Stimulated activated CD4-positive, alpha-beta T cell treated with anti-CD3 and anti-CD28 coated beads, Interleukin-4, amount 100 ng/mL, for 48 hours (primary cell): ENCODE measurements at places on chromosomes 5 and 9.

DNA sequence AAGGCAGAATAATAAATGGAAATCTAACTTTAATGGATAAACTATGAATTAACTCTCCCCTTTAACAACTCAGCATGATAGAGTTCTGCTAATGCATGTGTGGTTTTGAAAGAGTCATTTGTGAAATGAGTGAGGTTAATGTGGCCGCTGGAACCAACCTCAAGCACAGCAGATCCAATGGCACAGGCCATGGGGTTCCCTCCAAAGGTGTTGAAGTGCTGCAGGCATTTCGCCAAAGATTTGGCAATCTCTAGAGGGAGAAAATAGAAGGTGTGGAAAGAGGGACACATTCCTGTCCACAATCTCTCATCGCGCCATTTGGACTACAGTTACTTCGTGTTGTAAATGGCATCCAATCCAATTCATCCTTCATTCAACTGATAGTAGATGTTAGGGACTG, 35.0 kb downstream of the AGXT2 start:
- DNase-seq, result no peak

GRCh38 chr9:18263377-18263776, 210.6 kb upstream of the ADAMTSL1 start:
- no peak for DNase-seq

DNA sequence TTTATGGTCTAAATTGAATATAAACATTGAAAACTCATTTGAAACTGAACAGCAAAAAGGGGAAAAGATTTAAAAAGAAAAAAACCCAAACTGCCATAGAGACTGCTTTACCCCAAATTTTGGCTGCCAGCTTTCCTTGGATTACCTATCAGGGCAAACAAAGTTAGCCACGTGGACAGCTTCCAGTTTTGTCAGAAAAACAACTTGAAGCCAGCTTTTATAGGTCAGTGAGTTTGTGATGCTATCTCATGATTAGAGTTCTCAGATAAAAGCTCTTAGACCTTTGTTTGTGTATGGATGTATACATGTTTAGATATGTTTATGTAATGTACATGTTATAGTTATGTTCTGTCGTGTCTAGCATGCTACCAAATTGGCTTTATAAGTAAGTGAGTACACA, 16.1 kb downstream of the FBP2 start:
- DNase-seq, result no peak

GRCh38 chr5:160260006-160260775, 30.9 kb downstream of the FABP6 start:
- no peak for DNase-seq

DNA sequence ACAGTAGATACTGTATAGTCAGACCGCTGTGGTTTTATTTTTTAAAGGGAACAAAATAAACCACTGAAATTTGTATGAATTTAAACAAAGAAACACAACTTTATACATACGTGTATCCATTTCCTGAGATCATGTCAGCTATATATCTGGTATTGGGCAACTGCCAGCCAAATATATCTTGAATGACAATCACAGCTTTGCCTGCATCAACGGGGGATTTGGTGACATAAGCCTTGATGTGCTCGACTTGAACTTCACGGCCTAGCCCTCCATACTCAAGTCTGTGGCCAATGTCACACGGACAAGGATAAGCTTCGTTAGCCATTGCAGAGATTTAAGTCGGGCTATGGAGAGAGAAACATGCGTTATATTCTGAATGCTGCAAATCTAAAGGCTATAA, 17.3 kb downstream of the CMBL start:
- DNase-seq, result no peak

DNA sequence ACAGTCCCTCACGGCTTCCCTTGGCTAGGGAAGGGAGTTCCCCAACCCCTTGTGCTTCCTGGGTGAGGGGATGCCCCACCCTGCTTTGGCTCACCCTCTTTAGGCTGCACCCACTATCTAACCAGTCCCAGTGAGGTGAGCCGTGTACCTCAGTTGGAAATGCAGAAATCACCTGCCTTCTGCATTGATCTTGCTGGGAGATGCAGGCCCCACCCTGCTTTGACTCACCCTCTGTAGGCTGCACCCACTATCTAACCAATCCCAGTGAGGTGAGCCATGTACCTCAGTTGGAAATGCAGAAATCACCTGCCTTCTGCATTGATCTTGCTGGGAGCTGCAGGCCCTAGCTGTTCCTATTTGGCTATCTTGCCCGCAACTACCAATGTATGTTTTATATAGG, 44.7 kb downstream of the CCL28 start:
- no peak for DNase-seq

DNA sequence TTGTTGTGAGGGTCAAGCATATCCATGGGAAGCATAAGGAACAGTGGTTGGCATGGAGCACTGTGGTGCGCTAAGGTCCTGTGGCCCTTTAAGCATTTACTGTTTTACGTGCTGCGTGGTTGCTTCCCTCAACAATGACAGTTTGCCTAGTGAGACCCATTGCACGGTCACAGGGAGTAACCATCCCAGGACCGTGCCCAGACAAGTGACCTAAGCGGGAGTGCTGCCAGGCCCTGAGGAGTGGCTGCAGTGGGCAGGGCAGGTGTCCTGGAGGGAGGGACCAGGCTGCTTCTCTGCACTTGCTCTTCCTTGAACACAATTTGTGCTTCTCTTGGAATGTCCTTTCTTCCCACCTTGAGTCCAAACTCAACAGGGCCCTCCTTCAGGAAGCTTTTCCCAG, 64.6 kb downstream of the RGS3 start:
- no peak for DNase-seq

DNA sequence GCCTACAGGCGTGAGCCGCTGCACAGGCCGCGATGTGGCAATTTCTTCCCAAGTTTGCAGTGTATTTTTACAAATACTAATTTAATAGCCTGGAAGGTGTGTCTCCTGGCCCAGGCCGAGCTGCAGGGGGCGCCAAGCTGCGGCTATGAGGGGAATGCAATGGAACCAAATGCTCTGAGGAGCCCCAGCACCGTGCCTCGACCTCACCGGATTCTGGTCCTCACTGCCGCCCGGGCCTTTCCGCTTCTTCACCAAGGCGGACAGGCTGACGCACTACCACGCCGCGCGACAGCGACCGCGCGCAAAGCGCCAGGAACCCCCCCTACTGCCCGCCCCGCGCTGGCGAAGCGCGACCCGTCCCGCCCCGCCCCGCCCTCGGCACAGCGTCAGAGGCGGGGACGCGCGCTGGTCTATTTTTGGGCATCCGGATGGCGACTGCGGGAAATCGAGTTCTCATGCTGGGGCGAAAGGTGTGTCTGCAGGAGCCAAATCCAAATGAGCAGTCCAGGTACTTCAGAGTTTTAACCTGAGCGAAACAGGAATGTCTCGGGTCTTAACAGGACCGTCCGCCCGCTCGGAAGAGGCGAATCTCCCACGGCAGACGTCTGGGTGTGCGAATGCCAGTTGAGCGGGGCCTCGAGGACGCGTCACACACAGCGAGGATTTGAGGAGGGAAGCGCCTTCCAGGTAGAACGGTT, 31.7 kb upstream of the PRXL2C start:
- peak; percentile 54 for DNase-seq

DNA sequence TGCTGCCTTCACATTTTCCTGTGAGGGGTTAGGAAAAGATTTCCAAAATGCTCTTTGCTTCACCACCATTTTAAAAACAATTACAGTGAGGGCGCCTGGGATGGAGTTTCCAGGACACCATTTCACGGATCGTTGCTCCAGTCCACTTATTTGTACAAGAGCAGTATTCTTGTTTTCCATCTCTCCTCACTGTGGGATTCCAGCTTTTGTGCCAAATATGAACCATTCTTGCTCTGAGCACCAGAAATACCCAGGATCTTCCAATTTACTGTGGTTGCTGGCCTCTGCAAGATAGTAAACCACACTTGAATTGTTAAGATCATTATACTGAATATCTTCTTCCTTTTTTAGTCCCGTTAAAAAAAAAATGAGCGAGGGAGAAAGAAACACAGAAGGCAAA, 899.5 kb downstream of the TLE1 start:
- DNase-seq, result no peak

DNA sequence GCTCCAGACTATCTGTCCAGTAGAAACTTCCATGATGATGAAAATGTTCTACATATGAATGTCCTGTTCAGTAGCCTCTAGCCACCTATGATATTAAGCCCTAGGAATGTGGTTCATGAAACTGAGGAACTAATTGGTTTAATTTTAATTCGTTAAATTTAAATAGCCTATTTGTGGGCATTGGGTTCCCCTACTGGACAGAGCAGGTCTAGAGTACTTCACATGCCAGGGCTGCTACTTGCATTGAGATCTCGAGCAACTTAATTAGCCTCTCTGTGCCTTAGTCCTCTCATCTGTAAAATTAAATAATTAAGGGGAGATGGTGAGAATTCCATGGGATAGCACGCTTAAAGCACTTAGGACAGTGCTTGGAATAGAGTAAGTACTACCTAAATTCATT, 160.0 kb downstream of the PAPPA start:
- no peak for DNase-seq

GRCh38 chr9:135711391-135711790, 9.4 kb downstream of the KCNT1 start:
- no peak for DNase-seq

GRCh38 chr5:169577951-169578350, 5.6 kb upstream of the SPDL1 start:
- DNase-seq, result no peak

DNA sequence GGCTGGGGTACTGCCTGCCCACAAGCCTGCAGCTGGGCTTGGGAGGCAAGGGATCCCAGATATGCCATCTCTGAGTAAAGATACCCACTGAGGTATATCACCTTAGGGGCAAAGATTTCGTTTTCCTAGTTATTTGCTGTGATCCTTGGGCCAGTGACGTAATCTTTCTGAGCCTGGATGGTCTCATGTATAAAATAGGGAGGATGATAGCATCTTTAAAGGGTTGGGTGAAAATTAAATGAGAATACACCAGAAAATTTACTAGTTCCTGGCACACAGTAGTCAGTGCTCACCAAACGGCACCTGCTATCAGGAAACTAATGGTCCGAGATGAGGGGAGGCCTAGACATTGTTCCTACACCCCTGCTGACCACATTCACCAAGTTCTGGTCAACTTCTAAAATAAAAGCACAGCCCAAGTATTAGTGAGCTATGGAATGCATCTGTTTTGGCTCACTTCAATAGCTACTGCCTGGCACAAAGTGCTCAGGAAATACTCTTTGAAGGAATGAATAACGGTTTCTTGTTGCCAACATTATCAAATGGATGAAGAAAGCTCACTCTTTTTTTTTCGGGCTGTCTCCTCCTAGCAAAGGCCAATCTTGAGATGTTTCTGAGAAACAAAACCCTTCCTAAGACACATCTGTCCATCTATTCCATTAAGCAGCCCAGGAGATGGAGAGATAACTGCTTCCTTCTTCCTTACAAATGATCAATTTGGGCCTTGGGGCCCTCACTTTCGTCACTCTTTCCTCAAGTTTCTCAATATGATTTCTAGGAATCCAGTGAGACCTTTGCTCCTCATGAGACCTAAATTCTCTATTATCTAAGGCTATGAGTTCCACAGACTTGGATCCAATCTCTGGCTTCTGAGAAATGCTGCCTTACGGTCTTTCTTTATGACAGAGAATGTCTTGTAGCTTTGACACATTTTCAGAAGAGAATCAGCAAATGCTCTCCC, 98.2 kb downstream of the DPYSL3 start:
- DNase-seq, result no peak

DNA sequence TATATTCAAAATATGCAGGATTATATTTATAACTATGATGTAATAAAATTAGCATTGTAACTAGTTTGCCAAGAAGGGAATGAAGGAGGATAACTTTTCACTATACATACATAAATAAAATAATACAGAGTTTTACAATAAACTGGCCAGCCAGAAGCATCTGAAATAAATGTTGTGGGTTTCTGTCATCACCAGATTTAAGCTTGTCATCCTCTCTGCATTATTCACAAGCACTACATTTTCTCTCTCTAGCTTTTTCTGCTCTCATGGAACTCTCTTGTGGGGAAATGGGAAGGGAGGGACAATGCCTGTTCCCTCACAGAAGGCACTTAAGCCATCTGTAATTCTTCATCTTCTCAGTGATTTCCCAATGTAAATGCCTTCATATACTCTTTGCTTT, 626.8 kb downstream of the SEMA5A start:
- no peak for DNase-seq

DNA sequence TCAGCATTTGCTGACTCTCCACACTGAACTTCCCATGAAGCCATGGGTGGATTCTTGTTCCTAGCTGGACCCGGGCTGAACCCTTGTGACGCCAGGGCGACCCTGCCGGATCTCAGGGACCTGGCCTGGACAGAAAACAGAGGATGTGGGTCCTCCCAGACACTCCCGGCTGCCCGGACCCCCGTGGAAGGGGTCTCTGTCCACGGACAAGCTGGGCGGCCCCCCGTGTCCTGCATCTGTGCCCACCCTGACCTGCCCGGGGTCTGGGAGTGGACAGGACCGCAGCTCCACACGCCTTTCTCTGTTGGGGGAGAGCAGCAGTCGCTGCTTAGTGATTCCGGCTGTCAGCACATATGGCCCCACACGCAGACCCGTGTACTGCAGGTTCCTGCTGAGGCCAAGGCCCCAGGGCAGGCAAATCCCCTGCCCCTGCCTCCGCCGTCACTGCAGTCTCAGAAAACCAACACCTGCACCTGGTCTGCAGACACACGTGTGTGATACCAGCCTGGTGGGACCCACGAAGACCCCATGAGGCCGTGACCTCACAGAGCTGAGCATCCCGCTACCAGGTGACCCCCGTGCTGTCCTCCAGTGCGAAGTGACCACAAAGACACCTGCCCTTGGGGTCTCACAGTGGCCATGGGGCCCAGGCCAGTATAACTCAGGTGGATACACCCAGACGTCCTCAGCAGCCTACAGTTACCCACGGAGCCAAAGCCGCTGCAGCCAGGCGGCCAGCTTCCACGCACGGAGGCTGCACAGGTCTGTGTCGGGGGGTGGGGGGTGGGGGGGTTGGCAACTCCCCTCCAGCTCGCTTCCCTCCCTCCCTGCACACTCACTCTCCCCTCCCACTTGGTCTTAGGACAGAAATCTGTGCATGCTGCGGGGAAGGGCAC, 50.6 kb downstream of the NKD2 start:
- DNase-seq, result no peak

- no peak for DNase-seq
Observed at GRCh38 chr9:79116709-79117108, 455.1 kb upstream of the TLE4 start.

DNA sequence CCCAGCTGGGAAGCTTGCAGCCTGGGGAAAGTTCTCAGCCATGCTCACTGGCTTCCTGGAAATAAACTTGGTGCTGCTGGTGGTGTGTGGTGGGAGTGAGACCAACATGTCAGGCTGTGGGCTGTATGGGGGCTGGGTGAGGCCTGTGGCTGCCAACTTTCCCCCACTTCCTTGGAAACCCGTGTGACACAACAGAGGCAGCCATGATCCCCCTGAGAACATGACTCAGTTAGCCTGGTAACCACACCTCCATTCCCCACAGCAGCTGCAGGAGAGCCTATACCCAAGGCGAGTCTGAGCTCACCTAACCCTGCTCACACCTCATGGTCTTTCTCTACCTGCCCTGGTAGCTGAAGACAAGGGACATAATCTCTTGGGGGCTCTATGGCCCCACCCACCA, 72.7 kb upstream of the RGMB start:
- no peak for DNase-seq

- no peak for DNase-seq
Observed at GRCh38 chr5:3348576-3349535, 246.8 kb upstream of the IRX1 start.
